Brain (organoid and tissue), 16 donors: ENCODE measurements at places on chromosomes 13 and 19.
A peak's percentile ranks its signal among the peaks of the same experiment; 100 is the strongest.

- no peak for DNase-seq
These were observed 10.6 kb downstream of the SLC15A1 start for GRCh38 chr13:98741741-98742435.

GRCh38 chr13:110965038-110965754 is 50.3 kb upstream of the ANKRD10 start:
- DNase-seq = no peak

- peak; percentile 64 for DNase-seq
These were observed 6.0 kb upstream of the PRR19 start for GRCh38 chr19:42295831-42296525.

- DNase-seq = no peak
These were observed 9.5 kb downstream of the PIAS4 start for GRCh38 chr19:4016903-4017638.

GRCh38 chr13:96544957-96545356 is 449.3 kb downstream of the OXGR1 start:
- DNase-seq = no peak

GRCh38 chr13:95432141-95432540 is 120.4 kb upstream of the CLDN10 start:
- DNase-seq = no peak

GRCh38 chr13:20702915-20703779 is at the start of gene IL17D:
Gene IL17D (plus strand): TSS chr13:20703699. CDS start chr13:20704002, 303 bp downstream.
- DNase-seq = peak; percentile 46

GRCh38 chr13:67137044-67137735 is 92.9 kb downstream of the PCDH9 start:
- no peak for DNase-seq
